NCI-H510A (cell line): ENCODE measurements at places on chromosomes 2 and 18.

DNA sequence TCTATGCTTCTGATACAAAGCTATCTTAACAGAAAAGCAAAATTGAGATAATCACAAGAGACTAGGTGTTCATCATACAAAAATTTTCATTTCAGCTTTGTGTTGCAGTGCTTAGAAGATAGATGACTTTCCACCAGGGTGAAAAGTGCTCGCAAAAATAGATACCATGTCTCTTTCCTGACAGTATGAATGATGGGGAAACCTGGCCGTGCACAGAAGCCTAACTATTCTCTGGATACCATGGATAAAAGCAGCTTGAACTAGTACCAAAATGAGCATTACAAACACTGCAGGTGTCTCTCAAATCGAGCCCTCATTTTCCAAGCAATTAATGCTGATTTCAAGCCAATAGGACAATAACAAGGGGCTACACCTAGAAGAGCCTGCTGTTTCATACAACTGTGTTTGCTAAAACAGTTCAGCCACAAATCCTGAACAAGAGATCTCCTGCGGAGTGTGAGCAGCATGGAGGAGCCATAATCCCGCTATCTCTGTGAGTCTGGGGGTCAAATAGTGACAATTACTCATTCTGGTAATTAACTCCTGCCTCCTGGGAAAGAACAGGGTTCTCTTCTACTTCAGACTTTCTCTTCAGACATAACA lies 507.6 kb downstream of the PID1 start:
- DNase-seq, result no peak

- peak; percentile 2 for DNase-seq
Observed at GRCh38 chr2:171522052-171522787, at the start of gene CYBRD1. CYBRD1 (plus strand) TSS chr2:171522474; CDS start chr2:171522546, 72 bp downstream.

DNA sequence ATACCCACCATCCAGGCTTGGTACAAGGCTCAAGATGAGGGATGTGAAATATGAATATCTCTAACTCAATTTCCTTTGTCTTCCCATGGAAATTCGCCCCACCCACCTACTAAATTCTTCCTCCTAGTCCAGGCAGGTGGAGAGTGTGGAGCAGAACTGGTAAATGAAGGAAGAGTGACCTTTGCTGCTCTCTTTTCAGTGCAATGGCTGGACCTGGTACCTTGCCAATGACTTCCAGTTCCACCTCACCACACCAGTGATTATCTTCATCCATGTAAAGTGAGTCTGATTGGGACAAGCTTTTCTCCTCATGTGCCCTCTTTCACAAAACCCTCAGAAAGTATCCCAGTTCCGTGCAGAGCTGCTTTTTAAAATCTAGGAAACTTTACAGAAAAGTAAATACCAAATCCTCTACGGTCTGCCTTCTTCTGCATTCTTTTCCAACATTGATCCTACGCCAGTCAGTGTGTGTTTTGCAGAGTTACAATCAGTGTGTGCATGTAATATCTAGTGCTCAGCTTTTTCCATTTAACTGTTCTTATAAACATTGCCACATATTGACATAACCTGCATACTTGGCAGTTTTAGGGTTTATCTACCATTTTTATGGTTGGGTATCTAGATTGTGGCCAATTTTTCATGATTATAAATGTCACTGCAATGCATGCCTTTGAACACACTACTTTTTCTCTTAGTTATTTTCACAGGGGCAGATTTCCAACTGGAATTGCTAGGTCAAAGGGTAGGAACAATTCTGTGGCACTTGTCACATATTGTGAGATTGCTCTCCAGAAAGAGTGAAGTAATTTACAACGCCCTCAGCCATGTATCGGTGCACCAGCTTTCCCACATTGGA lies 86.5 kb upstream of the SEC11C start:
- no peak for DNase-seq

GRCh38 chr2:920573-920972 lies 30.1 kb upstream of the SNTG2 start:
- no peak for DNase-seq

DNA sequence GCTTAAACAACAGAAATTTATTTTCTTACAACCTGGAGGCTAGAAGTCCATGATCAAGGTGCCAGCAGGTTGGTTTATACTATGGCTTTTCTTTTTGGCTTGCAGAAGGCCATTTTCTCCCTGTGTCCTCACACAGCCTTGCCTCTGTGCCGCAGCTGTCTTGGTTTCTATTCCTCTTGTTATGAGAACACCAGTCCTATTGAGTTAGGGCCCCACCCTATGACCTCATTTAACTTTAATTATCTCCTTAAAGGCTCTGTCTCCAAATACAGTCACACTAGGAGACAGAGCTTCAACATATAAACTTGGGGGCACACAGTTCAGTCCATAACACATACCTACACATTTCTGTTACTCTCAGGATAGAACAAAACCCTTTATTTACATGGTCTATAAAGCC lies 17.3 kb upstream of the RHOB start:
- no peak for DNase-seq

- DNase-seq, result no peak
Observed at GRCh38 chr2:41926614-41927580, 120.9 kb upstream of the PKDCC start.

- DNase-seq, result no peak
Observed at GRCh38 chr18:47594621-47595086, 335.8 kb downstream of the SMAD2 start.

GRCh38 chr2:72026819-72027425 lies 120.7 kb downstream of the CYP26B1 start:
- no peak for DNase-seq

GRCh38 chr2:108460345-108461037 lies 11.5 kb downstream of the GCC2 start:
- no peak for DNase-seq

GRCh38 chr2:46241344-46241743 lies 55.9 kb upstream of the EPAS1 start:
- peak; percentile 73 for DNase-seq

DNA sequence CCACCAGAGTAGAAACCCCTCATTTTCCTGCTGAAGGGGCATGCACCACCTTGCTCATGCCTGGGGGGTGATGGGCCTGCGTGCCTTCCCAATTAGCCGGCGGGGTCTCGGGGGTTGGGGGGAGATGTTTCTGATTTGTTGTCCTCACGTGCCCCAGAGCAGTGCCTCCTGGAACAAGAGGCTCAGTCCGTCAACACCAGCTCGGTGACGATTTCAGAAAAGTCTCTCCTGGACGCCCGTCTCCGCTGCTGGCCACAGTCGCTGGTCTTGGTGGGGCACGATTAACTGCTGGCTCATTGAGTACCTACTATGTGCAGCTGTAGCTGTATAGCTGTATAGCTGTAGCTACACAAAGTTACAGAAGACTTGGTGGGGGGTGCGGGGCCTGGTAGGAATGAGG lies 4.4 kb downstream of the ACKR3 start:
- no peak for DNase-seq

- no peak for DNase-seq
Observed at GRCh38 chr2:120305296-120305695, 40.6 kb upstream of the INHBB start.

- peak; percentile 20 for DNase-seq
Observed at GRCh38 chr2:200259577-200259957, 46.9 kb upstream of the SPATS2L start.

- DNase-seq, result peak; percentile 16
Observed at GRCh38 chr2:178767094-178768060, 39.8 kb downstream of the TTN start.

DNA sequence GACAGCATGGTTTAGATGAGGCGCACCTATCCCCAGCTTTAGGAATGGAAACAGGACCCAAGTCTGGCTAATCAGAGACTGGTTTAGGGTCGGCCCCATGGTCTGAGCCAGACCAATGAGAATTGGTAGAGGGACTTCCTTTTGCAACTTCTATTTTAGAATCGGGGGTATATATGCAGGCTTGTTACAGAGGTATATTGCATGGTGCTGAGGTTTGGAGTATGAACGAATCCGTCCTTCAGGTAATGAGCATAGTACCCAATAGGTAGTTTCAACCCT lies 1.5 kb upstream of the BOLA3 start:
- no peak for DNase-seq

- no peak for DNase-seq
Observed at GRCh38 chr18:44552706-44553105, 128.0 kb upstream of the SETBP1 start.

DNA sequence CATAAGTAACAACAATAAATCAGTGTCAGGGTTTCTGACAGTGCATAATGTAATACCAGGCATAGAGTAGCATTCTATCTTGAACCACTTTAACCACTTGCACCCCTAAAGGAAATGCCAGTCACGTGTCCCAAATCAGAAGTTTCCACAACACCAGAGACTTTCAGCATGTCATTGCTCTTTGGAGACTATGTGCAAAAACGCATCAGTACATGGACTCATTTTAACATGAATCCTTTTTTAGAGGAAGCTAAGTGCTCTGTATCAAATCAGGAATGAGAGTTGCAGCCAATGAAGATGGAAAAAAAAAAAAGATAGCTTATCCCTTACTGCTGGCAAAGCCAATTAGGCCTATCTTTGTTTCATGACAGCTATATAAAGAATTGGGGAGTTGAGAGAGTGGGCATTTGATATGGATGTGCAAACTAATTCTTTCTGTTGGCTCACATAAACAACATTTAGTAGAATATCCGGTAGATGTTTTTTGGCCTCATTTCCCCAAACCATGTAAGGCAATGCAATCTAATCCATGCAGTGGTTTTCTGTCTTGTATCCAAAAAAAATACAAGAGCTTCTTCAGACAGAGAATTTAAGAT lies 353.1 kb downstream of the IRS1 start:
- no peak for DNase-seq

DNA sequence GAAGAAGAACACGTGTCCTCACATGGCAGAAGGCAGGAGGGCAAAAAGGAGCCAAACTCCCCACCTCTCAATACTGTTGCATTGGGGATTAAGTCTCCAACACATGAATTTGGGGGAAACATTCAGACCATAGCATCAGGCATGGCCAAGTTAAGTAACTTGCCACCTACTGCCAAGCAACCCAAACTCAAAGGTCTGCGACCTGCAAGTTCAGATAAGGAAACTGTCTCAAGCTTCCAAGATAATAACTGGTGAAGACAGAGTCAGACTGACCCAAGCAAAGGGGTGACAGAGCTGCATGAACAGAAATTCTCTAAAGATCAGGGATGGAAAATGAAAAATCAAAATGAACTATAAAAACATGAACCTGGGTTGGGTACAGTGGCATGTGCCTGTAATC lies 188.7 kb upstream of the SIX3 start:
- DNase-seq, result no peak

GRCh38 chr2:165147186-165148045 lies 56.4 kb downstream of the SCN3A start:
- no peak for DNase-seq

GRCh38 chr2:219434468-219434717 lies 250 bp upstream of the SPEG start:
- no peak for DNase-seq

DNA sequence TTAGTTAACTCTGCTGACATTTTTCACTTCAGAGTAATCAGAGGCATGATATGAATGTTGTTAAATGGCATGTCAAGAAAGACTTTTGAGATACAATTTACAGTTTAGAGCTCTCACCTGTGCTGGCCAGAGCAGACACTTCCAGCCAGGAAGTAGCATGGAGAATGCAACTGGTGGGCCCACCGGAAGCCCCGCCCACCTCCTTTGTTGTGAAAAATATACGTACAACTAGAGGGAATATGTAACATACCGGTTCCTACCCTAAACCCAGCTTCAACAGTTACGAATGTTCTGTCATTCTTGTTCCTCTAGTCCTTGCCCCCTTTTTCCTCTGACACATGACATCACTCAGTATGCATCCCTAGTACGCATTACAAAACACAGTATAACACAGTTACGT lies 70.2 kb upstream of the ITM2C start:
- no peak for DNase-seq

DNA sequence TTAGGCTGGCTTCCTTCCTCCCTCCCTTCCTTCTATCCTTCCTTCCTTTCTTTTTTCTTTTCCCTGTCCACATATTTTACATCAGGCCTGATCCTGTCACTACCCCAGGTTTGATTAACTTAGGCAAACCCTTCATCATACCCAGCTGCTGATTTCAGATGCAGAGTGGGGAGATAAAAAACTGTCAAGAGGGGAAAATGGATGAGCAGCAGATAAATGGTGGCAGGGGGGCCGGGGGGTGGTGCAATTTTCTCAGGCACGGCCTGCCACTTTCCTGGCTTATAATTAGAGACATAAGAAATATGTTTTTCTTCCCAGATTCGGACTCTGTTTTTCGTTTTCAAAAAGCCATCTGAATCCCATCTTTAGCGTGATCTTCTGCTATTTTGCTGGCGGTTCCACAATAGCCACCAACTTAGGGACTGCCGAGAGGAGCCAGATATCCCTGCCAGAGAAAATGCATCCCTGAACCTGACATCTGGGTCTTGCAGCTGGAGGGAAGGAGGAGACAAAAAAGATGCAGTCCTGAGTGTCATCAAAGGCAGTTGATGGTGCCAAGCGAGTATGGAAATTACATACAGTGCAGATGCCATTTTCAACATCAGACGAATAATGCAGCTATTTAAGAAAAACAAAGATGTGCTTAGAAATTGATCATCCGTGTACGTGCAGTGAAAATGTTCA lies 49.9 kb downstream of the CXCR4 start:
- no peak for DNase-seq

DNA sequence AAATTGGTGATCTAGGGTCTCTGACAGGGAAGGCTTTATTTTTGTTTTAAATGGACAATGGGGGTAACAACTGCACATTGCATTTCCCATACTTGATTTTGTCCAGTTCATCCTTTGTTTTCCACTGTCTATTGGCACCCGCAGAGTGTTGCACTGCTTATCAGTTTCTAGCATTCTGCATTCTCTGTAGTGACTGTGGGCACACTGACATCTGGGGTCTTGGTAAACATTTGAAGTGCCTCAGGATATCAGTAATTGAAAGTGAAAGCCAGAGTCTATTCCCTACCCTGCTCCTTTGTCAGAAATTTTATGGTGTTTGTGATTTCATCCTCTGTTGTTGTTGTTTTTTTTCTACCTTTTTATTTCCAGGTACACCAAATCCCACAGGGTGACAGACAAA lies 132.1 kb upstream of the EPC2 start:
- no peak for DNase-seq

- no peak for DNase-seq
Observed at GRCh38 chr2:127486247-127487058, 39.8 kb downstream of the IWS1 start.

GRCh38 chr2:48677450-48677849 lies 59.8 kb downstream of the GTF2A1L start:
- no peak for DNase-seq

- DNase-seq, result no peak
Observed at GRCh38 chr18:79763407-79763806, 34.3 kb upstream of the KCNG2 start.

GRCh38 chr2:173891315-173892037 lies 73.7 kb downstream of the SP3 start:
- DNase-seq, result no peak

GRCh38 chr2:60596411-60596810 lies 43.0 kb upstream of the BCL11A start:
- DNase-seq, result no peak

GRCh38 chr18:22179631-22180030 lies 10.2 kb downstream of the GATA6 start:
- DNase-seq, result no peak
